ENCODE measurements at places on chromosomes 4 and X.

DNA sequence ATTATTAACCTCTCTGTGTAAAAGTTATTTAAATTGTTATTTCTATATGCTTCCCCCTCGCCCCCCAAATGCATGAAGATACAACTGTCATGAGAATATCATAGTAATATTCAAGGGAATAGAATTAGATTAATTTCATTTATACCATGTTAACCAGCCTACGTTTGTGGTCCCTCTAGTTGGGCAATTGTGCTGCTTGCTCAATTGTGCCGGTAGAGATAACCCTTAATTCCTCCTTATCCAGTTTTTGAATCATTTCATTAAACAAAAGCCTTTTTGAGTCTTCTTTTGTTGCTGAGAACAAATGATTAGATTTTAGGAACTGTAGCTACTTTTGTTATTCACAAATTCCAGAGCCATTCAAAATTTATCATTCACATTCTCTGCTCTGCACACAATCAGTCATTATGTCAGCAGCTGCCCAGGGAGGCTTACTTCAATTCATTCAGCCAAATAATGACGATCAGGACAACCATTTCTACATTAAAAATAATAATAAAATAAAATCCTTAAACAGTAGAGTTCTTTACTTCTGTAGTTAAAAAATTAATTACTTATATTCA, 98.1 kb downstream of the ADGRL3 start:
- no peak for DNase-seq

GRCh38 chr4:53076374-53076958, 214.3 kb downstream of the RASL11B start:
- DNase-seq = no peak

DNA sequence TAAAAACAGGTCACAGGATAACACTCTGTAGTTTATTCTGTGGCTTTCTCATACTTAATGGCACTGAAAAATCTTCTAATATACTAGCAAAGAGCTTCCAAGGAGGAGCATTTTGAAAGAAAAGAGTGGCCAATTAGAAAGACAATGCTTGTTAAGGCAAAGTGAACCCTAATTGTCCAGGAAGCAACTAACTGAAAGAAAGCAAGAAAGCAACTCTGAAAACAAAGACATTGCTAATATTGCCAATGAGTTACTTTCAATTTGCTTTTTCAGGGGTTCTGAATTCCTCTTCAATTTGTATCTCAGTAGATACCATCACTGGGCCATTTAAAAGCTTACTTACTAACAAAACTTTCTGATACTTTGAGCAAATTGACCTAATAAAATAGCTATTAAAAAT, 78.5 kb upstream of the MTNR1A start:
- DNase-seq = no peak

DNA sequence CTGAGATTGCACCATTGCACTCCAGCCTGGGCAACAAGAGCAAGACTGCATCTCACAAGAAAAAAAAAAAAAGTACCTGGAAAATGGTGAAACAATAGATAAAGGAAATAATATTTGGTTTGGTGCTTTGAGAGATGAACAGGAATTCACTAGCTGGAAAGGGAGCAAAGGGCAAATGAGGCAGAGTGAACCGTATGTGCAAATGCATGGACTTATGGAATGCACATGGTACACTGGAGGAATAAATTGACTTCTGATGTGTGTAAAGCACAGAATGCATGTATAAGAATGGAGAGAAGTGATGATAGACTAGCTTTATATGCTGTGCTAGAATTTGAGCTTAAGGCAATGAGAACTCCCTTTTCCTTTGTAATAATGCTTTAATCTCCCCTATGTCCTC, 413.3 kb downstream of the SPRY1 start:
- DNase-seq = no peak

DNA sequence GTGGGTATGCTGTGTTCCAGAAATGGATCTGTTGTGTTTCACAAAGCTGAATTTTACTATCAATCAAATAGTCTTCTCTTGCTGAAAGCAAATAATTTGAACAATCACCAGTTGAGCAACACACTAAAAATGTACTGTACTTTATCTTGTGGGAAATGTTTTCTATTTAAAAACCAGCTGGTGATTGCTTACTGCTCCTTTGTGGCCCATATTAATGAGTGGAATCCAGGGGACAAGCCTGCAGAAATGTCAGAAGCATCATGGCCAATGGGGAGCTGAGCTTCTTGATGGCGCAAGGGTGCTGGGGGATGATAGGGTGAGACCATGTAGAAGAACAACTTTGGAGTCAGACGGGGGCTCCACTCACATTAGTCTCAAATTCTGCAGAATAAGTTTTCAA, 346.2 kb downstream of the ARHGAP10 start:
- no peak for DNase-seq
